ENCODE measurements at places on chromosomes 7 and 10.

DNA sequence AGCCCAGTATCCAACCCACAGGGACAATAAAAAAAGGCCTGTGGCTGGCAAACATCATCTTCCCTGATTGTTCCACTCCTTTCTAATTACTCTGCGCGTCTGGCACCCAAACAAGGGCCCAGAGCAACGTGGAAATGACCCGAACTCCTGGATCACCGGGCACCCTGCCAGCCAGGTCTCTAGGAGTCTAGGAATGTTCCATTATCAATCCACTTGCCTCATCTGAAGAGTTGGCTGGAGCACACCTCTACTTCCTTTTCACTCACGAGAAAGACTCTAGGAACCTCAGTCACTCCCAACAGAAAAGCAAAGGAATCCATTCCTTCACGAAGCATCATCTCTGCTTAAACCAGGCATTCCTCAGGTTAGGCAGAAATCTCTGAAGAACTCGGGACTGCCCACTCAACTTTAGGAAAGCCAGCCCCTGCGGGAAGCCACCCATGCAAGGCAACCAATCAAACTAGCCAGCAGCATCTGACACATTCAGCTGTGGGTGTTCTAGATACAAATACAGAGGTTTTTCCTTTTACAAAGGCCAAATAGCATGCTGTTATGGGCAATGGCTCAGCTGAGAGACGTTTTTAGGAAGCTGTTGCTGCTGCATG, 37.7 kb downstream of the ATXN7L1 start:
- no peak for DNase-seq

DNA sequence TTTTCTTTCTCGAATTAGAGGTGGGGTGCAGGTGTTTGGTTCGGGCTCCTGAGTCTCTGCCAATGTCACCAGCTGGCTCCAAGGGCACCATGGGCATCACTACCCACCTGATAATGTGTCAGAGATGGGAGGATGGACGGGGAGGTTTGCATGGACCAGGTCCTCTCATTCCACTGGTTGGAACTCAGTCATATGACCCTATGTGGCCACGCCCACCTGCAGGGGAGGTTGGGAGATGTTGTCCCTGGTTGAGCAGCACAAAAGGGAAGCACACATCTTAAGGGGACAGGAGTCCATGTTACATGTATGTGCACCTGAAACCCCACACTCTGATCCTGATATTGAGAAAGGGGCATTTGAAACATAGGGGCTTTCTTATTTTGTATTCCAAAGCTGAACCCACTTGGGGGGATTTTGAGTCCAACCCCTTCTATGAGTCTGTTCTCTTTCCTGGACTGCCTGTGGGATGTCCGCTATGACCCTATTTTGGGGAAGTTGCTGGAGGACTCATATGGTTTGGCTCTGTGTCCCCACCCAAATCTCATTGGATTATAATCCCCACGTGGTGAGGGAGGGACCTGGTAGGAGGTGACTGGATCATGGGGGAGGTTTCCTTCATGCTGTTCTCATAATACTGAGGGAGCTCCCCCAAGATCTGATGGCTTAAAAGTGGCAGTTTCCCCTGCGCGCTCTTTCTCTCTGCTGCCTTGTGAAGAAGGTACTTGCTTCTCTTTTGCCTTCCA, 66.9 kb upstream of the BAIAP2L1 start:
- DNase-seq = no peak

- no peak for DNase-seq
These were observed 23.1 kb downstream of the RET start for GRCh38 chr10:43099928-43100327.

- DNase-seq = no peak
These were observed 156.4 kb upstream of the MINDY3 start for GRCh38 chr10:16016688-16017087.

DNA sequence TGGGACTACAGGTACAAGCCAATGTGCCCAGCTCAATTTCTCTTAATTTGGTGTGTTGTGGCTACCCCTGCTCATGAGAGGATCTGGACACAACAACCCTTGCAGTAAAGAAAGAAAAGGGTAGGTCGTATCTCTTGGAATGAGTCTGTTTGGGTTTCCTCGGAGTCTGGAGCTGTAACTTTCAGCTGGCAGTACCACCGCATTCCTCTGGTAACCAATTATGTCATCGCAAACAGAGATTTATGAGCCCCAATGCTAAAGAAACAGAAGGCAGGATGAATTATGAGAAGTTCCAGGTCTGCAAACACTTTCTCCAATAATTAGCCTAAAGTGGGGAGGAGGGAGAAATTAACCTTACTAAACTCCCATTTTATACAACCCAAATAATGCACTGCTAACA, 186.6 kb upstream of the NRP1 start:
- peak; percentile 67 for DNase-seq

DNA sequence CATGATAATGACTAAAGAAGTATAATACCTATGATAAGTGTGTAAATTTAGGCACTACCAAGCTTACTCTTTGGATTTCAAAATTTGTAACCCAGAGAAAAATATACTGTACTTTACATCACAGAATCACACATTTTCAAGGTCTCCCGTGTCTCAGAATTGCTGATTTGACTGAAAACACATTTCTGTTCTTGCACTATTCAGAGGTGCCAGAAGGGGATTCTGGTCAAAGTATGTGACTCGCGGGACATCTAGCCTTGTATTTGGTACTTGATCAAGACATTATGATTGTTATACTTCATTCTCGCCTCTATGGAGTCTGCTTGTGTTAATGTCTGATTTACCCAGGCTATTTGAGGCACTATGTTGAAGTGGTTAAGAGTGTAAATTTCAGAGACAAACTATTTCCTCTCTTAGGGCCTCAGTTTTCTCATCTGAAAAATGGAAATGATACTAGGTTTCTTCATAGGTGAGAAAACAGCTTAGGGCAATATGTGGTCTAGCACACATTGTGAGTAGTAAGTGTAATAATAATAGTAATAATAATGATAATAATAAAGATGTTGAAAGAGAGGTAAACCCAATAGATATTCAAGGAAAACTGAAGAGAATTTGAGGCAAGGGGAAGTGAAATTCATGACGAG, 320.4 kb downstream of the RNLS start:
- DNase-seq = no peak

GRCh38 chr10:33189363-33189762, 145.1 kb downstream of the NRP1 start:
- DNase-seq = no peak

DNA sequence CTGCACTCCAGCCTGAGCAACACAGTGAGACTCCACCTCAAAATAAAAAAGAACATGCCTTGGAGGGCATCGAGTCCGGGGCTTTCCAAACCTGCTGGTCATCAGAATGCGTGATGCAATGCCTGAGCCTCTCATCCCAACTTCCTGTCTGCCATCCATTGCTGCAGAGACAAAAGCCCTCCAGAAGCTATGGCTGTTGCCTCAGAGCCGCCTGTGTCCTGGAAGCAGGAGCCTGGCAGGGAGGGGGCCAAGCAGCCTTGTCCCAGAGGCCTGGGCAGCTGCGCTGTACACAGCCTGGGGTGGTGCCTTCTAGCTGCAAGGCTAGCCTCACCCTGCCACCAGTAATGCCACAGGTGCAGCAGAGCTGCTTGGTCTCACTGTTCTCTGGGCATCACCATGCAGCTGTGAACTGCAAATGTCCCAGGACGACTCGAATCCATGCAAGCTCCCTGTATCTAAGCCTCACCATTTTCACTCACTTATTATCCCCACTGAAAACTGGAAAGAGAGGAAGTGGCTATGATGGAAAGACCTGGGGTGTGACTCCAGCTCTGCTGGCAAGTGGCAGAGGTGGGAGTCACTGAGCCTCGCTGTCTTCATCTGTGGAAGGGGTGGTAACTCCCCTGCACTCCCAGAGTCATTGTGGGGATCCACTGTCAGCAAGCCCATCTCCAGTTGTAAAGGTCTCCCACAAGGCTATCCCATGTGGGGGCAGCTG, 7.0 kb downstream of the ALOX5 start:
- DNase-seq = no peak

DNA sequence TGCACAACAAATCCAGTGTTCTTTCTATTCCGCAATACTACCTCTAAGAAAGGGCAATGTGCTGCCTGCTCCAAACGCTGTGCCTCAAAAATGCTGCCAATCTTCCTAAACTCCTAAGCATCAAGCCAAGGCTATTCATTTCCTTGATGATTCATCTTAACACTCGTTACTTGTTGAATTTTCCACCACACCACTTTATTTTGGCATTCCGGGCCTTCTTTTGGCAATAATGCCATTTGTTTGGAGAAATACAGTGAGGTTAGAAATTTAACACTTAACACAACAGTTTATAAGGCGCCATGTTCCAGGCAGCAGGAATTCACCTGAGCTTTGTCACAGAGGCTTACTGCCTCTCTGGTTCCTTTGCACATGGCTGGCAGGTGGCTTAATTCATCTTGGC, 82.6 kb upstream of the ABCB5 start:
- DNase-seq = no peak

GRCh38 chr10:49115796-49116508, 630 bp upstream of the VSTM4 start:
- no peak for DNase-seq

- no peak for DNase-seq
These were observed 90.5 kb downstream of the RNF216 start for GRCh38 chr7:5690931-5691473.

- no peak for DNase-seq
These were observed 264.1 kb downstream of the PHF14 start for GRCh38 chr7:11237742-11238141.

DNA sequence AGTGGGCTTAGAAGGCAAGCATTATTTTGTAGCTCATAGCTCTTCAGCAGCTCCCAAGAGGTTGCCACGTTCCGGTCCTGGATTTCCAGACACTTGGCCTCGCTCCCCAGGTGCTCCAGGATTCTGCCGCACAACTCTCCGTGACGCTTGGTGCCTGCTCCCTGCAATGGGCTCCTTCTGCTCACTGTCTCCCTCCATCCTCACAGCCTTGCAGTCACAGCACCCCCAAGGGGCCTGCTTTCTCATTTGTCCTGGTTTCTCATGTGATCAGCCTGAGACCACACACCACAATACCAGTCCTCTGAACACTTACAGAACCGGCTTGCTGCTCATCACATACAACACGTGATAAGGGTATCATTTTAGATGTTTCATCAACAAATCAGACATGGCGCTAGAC, 9.8 kb downstream of the IGFBP3 start:
- peak; percentile 24 for DNase-seq

GRCh38 chr7:103048833-103049232, 25.8 kb downstream of the FBXL13 start:
- DNase-seq = no peak

DNA sequence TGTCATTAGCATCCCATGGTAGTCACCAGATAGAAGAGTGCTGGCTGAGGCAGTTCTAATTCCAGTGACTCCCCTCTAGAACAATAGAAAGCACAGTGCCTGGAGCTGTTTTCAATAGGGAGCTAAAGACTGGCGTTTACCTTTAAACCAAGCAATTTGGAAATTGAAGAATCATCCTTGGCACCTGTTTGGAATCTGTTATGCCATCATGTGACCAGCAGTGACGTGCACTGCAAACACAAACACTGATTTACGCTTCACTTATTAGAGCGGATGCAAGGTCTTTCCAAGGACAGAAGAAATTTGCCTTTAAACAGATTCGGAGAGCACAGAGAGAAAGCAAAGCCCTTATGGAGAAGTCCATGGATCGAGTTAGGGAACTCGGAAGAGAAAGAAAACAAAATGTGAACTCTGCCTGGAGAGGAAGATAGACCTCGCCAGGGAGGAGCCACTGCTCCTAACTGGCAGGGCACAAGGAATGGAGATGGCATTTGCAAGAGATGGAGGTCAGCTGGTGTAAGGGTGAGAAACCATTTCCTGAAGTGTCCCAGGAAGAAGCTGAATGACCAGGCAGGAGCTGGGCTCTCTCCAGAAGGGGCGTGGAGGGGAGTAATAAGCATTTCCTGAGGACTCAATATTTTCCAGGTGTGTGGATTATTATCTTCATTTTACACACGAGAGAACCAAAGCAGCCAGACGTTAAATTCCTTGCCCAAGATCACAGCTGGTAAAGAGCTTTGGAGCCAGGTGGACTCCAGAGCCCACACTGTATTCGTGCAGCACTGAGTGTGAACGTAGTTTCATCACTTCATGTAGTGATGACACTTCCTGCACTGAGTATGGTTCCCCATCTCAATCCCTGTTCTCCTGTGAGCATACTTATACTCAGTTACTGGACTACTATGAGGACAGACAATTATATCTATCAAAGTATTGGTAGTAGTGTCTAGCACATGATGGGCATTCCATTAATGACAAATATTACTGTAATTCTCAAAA, 97.7 kb downstream of the CUBN start:
- no peak for DNase-seq

- no peak for DNase-seq
These were observed 28.9 kb upstream of the ECHDC3 start for GRCh38 chr10:11713186-11713743.

DNA sequence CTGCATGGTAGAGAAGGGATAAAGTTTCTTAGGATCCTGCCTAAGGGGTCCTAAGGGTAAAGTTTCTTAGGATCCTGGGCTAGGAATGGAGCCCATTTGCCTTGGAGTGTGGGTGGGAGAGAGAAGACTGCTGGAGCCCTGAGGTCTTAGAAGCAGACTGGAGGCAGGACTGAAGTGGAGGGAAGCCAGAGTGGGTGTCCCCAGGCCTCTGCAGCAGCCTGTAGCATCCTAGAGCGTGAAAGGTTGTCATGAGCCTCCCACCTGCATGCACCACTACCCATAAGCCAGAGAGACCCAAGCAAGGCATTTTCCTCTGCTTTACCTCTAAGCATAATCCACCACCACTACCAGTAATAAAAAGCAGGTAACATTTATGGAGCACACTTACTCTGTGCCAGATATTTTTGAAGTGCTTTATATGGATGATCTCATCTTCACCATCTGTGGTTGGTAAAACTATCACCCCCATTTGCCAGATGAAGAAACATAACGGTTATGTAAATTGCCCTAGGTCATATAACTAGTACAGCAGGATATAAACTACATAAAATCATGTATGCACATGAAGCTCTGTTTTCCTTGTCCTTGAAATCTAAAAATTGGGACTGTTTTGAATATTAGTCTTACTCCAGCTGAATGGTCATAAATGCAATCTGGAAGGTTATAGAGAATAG, 103.5 kb upstream of the CCDC6 start:
- no peak for DNase-seq

DNA sequence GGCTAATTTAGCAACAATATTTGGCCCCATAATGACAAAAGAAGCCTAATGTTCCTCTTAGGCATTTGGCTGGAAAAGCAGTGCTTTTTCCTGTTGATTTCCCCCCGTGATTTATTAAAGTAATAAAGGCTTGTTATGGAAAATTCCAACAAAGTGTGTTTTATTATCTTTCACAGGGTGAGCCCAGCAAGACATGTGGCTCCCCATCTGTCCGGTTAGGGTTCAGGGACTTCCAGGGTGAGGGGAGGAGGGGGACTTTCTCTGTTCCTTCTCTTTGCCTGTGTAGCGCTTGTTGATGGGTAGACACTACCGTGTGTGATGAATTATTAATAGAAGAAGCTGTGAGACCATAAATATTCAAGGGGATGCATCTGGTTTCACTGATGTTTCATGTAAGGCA, 39.0 kb downstream of the HTR5A start:
- no peak for DNase-seq

Data from fibroblast of skin of scalp (primary cell).